ENCODE measurements at places on chromosomes 4 and X.

DNA sequence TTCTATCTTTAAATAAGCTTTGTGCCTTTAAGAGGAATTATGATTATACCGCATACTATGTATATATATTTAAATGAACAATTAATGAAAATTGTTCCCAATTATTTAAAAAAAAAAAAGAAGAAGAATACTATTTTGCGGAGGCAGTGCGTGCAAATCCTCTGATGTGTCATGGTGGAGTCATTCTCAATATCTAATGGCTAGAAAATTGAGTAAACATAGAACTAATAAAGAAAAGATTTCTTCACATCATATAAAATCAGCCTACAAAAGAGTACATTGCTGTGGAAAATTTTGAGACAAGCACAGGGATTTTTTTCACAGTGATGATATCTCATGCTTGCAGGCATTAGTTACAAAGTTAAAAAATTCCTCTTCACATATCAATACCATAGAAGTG, 2.6 kb upstream of the EREG start:
- H3K27ac ChIP-seq = no peak overlapping the region
- H3K27me3 ChIP-seq = no peaks in the 10 kb centered on the region
- H3K36me3 ChIP-seq = peaks cover 2% of the 10 kb centered on the region
- peaks cover 3% of the 10 kb centered on the region for H3K4me1 ChIP-seq
- no peak overlapping the region for H3K4me3 ChIP-seq
- DNase-seq = no peak

GRCh38 chr4:189613207-189613606, 327.5 kb upstream of the FRG1 start:
- H3K4me1 ChIP-seq = no peaks in the 10 kb centered on the region
- no peaks in the 10 kb centered on the region for H3K36me3 ChIP-seq
- no peak overlapping the region for H3K27ac ChIP-seq
- H3K27me3 ChIP-seq = no peaks in the 10 kb centered on the region
- DNase-seq = no peak

GRCh38 chrX:43225626-43226328, 430.3 kb upstream of the MAOA start:
- H3K4me1 ChIP-seq = no peaks in the 10 kb centered on the region
- H3K4me3 ChIP-seq = no peak overlapping the region
- H3K36me3 ChIP-seq = no peaks in the 10 kb centered on the region
- no peaks in the 10 kb centered on the region for H3K27me3 ChIP-seq
- no peak for DNase-seq

- H3K4me3 ChIP-seq = no peak overlapping the region
- no peak for DNase-seq
- H3K4me1 ChIP-seq = no peaks in the 10 kb centered on the region
Measured at GRCh38 chr4:39323821-39324220, 42.3 kb downstream of the RFC1 start.

- no peak for DNase-seq
- H3K27me3 ChIP-seq = no peaks in the 10 kb centered on the region
- no peak overlapping the region for H3K27ac ChIP-seq
Measured at GRCh38 chr4:8058031-8058479, 100.6 kb downstream of the ABLIM2 start.

- H3K4me3 ChIP-seq = no peak overlapping the region
Measured at GRCh38 chrX:150486011-150486410, 82.4 kb upstream of the MTM1 start.

GRCh38 chr4:6268650-6269615, 717 bp upstream of the WFS1 start:
- H3K4me3 ChIP-seq = peak overlapping the region; percentile 51
- H3K36me3 ChIP-seq = no peaks in the 10 kb centered on the region

DNA sequence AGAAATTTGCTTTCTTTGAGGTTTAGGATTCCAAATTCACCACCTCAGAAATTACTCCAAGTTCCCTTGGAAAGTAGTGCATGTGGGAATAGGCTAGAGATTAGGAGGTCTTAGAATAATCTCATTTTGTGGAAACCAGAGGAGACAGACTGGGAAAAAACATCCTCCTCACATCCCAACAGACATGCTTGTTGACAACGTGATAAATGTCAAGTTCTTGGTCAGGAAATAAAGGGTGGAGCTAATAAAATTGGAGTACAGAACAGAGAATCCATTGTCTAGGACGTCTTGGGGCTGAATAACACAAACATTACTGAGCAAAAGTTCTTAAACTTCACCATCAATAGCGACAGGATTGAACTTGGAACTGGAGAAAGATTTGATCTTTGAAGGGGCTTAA, 233.4 kb downstream of the PABPC4L start:
- no peaks in the 10 kb centered on the region for H3K4me1 ChIP-seq
- no peak overlapping the region for H3K27ac ChIP-seq
- no peaks in the 10 kb centered on the region for H3K27me3 ChIP-seq
- DNase-seq = no peak
- H3K36me3 ChIP-seq = no peaks in the 10 kb centered on the region
- no peak overlapping the region for H3K4me3 ChIP-seq

GRCh38 chrX:146755214-146755613, 54.4 kb upstream of the CXorf51B start:
- H3K36me3 ChIP-seq = no peaks in the 10 kb centered on the region
- no peak overlapping the region for H3K27ac ChIP-seq
- H3K27me3 ChIP-seq = no peaks in the 10 kb centered on the region
- DNase-seq = no peak

GRCh38 chr4:170097681-170098080, 7.9 kb upstream of the AADAT start:
- H3K4me1 ChIP-seq = no peaks in the 10 kb centered on the region
- H3K4me3 ChIP-seq = no peak overlapping the region
- no peak for DNase-seq
- H3K27me3 ChIP-seq = no peaks in the 10 kb centered on the region
- H3K36me3 ChIP-seq = no peaks in the 10 kb centered on the region

DNA sequence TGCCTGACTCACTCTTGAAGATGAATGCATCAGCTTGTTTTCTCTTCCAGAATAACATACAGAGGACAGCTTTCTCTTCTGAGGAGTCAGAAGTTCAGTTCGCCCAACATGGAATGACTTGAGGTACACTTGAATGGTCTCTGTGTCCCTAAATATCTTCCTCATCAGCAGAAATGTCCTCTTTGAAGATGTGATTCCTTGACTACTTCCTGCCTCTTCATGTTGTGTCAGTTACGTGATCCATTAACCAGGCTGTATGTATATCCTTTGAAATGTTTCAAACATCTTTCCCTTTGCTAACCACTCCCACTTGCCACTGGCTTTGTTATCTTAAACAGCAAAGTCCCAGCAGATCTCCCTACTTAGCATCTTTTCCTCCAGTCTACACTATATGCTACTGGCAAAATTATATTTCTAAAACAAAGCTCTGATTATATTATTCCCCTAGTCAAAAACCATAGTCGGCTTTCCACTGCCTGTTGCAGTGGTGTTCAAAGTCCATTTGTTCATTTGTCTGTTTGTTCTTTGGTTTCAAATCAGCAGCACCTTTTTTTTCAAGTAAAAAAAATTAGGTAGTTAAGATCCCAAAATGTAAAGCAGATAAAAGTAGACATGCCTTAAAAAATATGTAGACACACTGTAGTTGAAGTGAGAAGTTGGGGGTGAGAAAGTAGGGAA, 82.1 kb upstream of the PAK3 start:
- no peak overlapping the region for H3K27ac ChIP-seq
- H3K27me3 ChIP-seq = no peaks in the 10 kb centered on the region
- H3K4me1 ChIP-seq = no peaks in the 10 kb centered on the region
- H3K4me3 ChIP-seq = no peak overlapping the region
- H3K36me3 ChIP-seq = no peaks in the 10 kb centered on the region
- DNase-seq = no peak

GRCh38 chr4:143391261-143391660, 54.6 kb downstream of the GAB1 start:
- no peaks in the 10 kb centered on the region for H3K4me1 ChIP-seq
- no peaks in the 10 kb centered on the region for H3K36me3 ChIP-seq
- no peaks in the 10 kb centered on the region for H3K27me3 ChIP-seq
- no peak overlapping the region for H3K27ac ChIP-seq
- no peak overlapping the region for H3K4me3 ChIP-seq

GRCh38 chr4:137310593-137311490, 221.5 kb downstream of the PCDH18 start:
- H3K27me3 ChIP-seq = no peaks in the 10 kb centered on the region
- DNase-seq = no peak
- H3K27ac ChIP-seq = no peak overlapping the region
- no peaks in the 10 kb centered on the region for H3K4me1 ChIP-seq

DNA sequence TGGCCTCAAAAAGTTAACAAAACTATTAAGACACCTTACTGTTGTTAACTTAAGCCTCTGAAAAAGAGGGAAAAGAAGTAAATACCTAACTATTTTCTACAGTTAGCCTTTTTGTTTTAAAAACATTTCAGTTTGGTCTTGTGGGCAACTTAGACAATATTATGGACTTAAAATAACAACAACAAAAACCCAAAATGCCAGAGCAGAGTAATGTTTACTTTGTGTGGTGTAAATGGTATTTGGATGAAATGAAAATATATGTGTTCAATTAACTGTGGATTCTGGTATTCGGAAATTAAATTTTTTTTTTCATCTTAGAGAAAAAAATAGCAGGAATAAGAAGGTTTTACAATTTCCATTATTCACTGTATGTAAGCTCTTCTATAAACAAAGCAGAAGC, 79.6 kb upstream of the NPNT start:
- H3K4me1 ChIP-seq = no peaks in the 10 kb centered on the region
- no peaks in the 10 kb centered on the region for H3K27me3 ChIP-seq
- H3K36me3 ChIP-seq = no peaks in the 10 kb centered on the region
- no peak for DNase-seq
- H3K27ac ChIP-seq = no peak overlapping the region
- H3K4me3 ChIP-seq = no peak overlapping the region

DNA sequence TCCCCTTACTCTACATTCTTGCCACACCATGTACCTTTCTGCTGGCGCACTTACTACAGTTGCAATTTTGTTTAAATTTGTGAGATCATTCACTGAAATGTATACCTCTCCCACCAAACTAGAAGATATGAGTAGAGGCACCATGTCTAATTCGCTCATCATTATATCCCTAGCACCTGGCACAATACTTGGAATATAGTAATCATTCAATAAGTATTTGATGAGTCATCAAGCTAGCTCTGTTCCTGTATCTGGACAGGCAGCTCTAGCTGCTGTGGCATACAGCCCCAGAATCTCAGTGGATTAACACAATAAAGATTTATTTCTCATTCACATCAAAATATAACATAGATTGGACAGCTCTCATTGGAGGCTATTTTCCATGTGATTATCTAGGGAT, 245.9 kb downstream of the IDS start:
- H3K4me3 ChIP-seq = no peak overlapping the region

GRCh38 chr4:118360106-118360505, 7.3 kb upstream of the PRSS12 start:
- no peak overlapping the region for H3K4me3 ChIP-seq
- H3K27ac ChIP-seq = no peak overlapping the region
- H3K27me3 ChIP-seq = no peaks in the 10 kb centered on the region
- H3K36me3 ChIP-seq = no peaks in the 10 kb centered on the region

DNA sequence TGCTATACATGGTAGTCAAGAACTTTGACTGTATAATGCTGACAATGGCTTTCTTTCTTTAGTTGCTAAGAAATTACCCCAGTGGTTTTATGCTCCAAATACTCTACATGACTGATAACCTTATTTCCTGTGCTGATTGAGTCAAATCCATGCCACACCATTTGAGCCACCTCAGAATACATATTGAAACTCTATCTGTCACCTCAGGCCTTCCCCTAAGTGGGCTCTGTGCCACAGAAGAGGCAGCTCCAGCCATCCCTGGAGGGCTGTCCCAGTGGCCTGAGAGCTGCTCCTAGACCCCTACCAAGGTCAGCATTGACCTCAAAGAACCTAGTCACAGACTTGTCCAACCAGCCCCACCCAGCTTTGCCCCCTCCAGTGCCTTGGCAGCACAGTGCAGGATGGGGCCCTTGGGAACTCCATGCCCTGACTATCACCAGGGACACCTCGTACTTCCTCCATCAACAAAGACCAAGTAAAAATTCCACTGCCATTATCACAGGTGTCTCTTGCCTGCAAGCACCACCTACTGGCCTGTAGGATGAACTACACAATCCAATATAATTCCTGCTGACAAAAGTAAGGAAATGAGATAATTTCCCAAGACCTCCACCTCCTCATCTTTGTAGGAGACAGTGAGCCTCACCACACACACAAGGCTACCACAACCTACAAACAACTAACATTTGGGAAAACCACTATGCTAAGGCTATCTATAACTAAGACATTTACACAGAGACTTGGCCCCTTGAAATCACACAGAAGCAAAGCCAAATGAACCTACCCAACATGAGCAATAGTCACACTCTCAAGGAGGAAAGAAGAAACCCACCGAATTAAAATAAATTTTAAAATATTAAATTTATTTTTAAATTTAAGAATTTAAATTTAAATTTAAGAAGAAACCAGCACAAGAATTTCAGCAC, 239.9 kb downstream of the NKX6-1 start:
- no peak overlapping the region for H3K4me3 ChIP-seq
- H3K4me1 ChIP-seq = no peaks in the 10 kb centered on the region
- H3K27ac ChIP-seq = no peak overlapping the region
- no peaks in the 10 kb centered on the region for H3K27me3 ChIP-seq
- no peaks in the 10 kb centered on the region for H3K36me3 ChIP-seq

- H3K27me3 ChIP-seq = no peaks in the 10 kb centered on the region
- DNase-seq = no peak
- no peak overlapping the region for H3K27ac ChIP-seq
Measured at GRCh38 chr4:3807822-3808496, 41.8 kb downstream of the ADRA2C start.

DNA sequence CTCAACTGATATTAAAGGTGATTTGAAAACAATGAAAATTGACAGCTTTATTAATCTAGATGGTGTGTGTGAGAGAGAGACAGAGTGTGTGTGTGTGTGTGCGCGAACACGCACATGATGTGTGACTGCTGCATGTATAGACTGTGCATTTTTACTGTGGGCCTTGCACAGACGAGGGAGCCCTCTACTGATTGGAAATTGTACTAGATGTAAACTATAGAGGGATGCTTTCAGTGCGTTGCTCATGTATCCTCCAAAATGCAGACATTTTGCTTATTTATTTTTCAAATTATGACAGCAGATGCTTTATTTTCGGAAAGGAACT, 168.4 kb upstream of the GK2 start:
- no peak overlapping the region for H3K4me3 ChIP-seq
- no peaks in the 10 kb centered on the region for H3K27me3 ChIP-seq
- peak; percentile 1 for DNase-seq
- H3K36me3 ChIP-seq = no peaks in the 10 kb centered on the region
- H3K27ac ChIP-seq = no peak overlapping the region
- H3K4me1 ChIP-seq = no peaks in the 10 kb centered on the region

DNA sequence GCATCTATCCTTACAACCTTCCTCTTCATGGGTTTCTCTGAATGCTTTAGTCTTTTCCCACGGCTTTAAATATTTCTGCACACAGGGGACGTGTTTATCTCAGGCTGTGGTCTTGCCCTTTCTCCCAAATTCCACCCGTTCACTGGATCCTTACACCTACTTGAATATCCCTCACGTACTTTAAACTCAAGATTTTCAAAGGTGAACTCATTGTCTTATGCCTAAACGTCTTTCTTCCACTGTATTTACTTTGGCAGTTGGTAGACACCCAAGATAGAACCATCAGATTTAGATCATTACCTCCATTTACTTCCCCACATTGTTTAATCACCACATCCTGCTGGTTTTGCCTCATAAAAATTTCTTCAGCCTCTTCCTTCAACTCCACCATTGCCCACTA, 269.2 kb downstream of the CBLL2 start:
- H3K27ac ChIP-seq = no peak overlapping the region
- no peak for DNase-seq
- H3K36me3 ChIP-seq = no peaks in the 10 kb centered on the region
- H3K27me3 ChIP-seq = no peaks in the 10 kb centered on the region

All from Panc1 (cell line).